ENCODE measurements at places on chromosomes 4 and X.
A peak's percentile ranks its signal among the peaks of the same experiment; 100 is the strongest.

- DNase-seq, result no peak
These were observed 114.9 kb downstream of the ZNF827 start for GRCh38 chr4:145823743-145824142.

- DNase-seq, result peak; percentile 22
These were observed 637 bp downstream of the AMER1 start for GRCh38 chrX:64204701-64205440.

GRCh38 chrX:126825566-126826193 lies 6.2 kb downstream of the PRR32 start:
- DNase-seq, result no peak

GRCh38 chr4:84221704-84222103 lies 277.4 kb downstream of the NKX6-1 start:
- no peak for DNase-seq

GRCh38 chr4:104756837-104757236 lies 262.1 kb upstream of the CXXC4 start:
- no peak for DNase-seq

GRCh38 chrX:104854790-104855340 lies 288.9 kb downstream of the IL1RAPL2 start:
- DNase-seq, result no peak

All from Calu3 (cell line).